ENCODE measurements at places on chromosomes 12 and 14. TPM values are rescaled to one million over a fixed set of nuclear protein-coding genes. Genes with fewer than 3 reads are reported as not detected.

PFKM gene
- total RNA-seq = 23.9 TPM

KLHDC2 gene
- 24.4 TPM for total RNA-seq

SLC39A5 gene
- total RNA-seq = not detected

RNASE1 gene
- total RNA-seq = not detected

CIT gene
- 28.1 TPM for total RNA-seq

C12orf50 gene
- total RNA-seq = not detected

TAS2R20 gene
- 0.58 TPM for total RNA-seq

CLEC4D gene
- total RNA-seq = not detected

TAS2R13 gene
- 0.29 TPM for total RNA-seq

POU6F1 gene
- 9.2 TPM for total RNA-seq

OVCH1 gene
- total RNA-seq = not detected

TAS2R43 gene
- not detected for total RNA-seq

USP44 gene
- 2.1 TPM for total RNA-seq

IFNG-AS1 gene
- not detected for total RNA-seq

MEG3 gene
- total RNA-seq = 7.2 TPM

TMTC1 gene
- 0.40 TPM for total RNA-seq

OR11H12 gene
- total RNA-seq = not detected

JPH4 gene
- total RNA-seq = not detected

C12orf60 gene
- 1.2 TPM for total RNA-seq

PRB2 gene
- not detected for total RNA-seq

PZP gene
- total RNA-seq = not detected

LHX5 gene
- not detected for total RNA-seq

LMNTD1 gene
- not detected for total RNA-seq

TMX1 gene
- total RNA-seq = 60.7 TPM

DLK1 gene
- not detected for total RNA-seq

DNAJC22 gene
- total RNA-seq = 1.0 TPM

NANOG gene
- not detected for total RNA-seq

PLEKHG7 gene
- total RNA-seq = not detected

KANSL2 gene
- 69.0 TPM for total RNA-seq

ANP32D gene
- total RNA-seq = not detected

SLC2A13 gene
- total RNA-seq = 2.7 TPM

EXOC3L4 gene
- total RNA-seq = 0.17 TPM

LRTM2 gene
- not detected for total RNA-seq

KRT7 gene
- total RNA-seq = 768 TPM

FGF6 gene
- not detected for total RNA-seq

FAM181A gene
- not detected for total RNA-seq

C14orf132 gene
- 4.0 TPM for total RNA-seq

RNF212B gene
- not detected for total RNA-seq

PPP2R5C gene
- 63.5 TPM for total RNA-seq

FITM1 gene
- total RNA-seq = not detected

TMBIM4 gene
- 60.9 TPM for total RNA-seq

TRIAP1 gene
- total RNA-seq = 39.1 TPM

ADAMTS20 gene
- total RNA-seq = under 0.01 TPM

CCDC38 gene
- total RNA-seq = not detected

ALG10 gene
- 7.1 TPM for total RNA-seq

NAV3 gene
- total RNA-seq = 27.9 TPM

Measured in epithelial cell of proximal tubule (primary cell).